T follicular helper cell (primary cell): ENCODE measurements at places on chromosomes 12 and 14.

GRCh38 chr12:27176765-27177164, 67.3 kb upstream of the STK38L start:
- no peak for DNase-seq

DNA sequence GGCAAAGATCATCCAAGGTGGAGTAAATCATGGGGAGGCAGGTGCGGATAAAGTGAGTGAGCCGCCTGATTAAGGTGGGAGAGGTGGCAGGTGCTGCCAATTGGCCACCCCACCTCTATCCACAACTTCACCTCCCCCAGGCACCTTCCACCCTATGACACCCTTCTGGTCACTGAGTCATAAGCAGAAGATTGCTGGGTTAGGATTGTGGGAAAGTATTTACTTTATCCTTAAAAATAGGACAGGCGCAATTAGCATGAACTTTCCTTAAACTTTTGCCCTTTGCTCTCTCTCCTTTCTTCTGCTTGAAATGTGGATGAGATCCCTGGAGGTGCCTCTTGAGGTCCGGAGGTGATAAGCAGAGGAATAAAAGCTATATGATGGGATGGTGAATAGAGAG, 14.9 kb upstream of the BMP4 start:
- DNase-seq: no peak

GRCh38 chr12:101826766-101827368, 3.9 kb downstream of the GNPTAB start:
- no peak for DNase-seq

DNA sequence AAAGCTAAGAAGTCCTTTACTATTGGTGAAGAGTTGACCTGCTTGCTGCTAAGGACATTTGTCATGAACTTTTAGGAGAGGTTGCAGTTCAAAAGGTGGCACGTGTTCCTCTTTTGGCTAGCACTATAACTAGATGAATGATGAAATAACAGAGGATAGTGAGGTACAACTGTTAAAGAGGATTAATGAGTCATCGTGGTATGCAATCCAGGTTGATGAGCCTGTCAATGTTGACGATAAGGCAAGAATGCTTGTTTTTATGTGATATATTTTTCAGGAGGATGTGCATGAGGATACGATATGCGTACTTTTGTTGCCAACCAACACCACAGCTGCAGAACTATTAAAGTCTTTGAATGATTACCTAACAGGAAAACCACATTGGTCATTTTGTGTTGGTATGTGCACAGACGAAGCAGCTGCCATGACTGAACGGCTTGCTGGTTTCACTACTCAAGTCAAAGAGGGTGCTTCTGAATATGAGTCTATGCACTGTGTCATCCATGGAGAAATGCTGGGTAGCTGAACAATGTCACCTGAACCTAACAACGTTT, 10.6 kb downstream of the CEP128 start:
- DNase-seq: peak; percentile 48

DNA sequence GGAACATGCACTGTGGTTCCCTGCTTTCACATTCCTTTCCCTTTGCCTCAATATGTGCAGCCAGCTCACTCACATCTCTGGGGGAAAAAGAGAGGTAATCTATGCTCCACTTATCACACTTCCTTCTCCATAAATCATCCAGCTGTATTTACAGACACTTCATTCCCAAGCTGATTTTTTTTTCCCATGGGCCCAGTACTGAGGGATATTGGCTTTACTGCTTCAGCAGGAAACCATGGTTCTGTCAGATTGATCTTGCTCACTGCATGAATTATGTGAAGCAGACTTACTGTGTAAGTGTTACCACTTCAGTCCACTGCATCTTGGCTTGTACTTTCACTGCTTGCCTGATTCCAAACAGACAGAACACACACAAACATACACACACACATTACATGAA, 555.6 kb downstream of the CCER1 start:
- DNase-seq: no peak

DNA sequence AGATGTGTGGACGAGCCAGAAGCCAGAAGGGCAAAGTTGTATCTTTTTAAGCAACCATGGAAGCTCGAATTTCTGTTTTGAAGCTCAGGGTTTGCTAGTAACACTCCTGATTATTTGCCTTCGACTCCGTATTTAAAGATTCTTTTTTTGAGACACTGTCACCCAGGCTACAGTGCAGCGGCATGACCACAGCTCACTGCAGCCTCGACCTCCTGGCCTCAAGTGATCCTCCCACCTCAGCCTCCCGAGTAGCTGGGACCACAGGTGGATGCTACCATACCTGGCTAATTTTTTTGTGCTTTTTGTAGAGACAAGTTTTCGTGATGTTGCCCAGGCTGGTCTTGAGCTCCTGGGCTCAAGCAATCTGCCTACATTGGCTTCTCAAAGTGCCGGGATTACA, 18.7 kb upstream of the OASL start:
- DNase-seq: no peak

DNA sequence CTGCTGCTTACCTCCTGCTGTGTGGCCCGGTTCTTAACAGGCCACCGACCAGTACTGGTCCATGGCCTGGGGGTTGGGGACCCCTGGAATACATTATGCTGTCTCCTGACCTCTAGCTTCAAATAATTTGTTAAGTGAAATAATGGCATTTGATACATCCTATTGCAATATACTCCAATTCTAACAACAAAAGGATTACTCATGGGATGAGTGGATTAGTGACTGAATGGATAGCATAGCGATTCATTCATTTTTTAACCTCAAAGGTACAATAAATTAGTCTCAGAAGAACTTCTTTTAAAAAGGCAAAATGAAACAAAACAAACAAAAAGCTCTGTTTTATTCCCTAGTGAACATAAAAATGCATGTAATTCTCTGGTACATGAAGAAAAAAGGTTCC, 147.9 kb upstream of the PKP2 start:
- DNase-seq: no peak

GRCh38 chr14:61553730-61554641, 141.3 kb upstream of the HIF1A start:
- DNase-seq: no peak

GRCh38 chr12:81146228-81147225, 68.6 kb downstream of the ACSS3 start:
- DNase-seq: no peak

- no peak for DNase-seq
Observed at GRCh38 chr14:93747102-93747501, 41.2 kb downstream of the PRIMA1 start.

- no peak for DNase-seq
Observed at GRCh38 chr14:21589317-21589716, 9.4 kb upstream of the OR10G3 start.

DNA sequence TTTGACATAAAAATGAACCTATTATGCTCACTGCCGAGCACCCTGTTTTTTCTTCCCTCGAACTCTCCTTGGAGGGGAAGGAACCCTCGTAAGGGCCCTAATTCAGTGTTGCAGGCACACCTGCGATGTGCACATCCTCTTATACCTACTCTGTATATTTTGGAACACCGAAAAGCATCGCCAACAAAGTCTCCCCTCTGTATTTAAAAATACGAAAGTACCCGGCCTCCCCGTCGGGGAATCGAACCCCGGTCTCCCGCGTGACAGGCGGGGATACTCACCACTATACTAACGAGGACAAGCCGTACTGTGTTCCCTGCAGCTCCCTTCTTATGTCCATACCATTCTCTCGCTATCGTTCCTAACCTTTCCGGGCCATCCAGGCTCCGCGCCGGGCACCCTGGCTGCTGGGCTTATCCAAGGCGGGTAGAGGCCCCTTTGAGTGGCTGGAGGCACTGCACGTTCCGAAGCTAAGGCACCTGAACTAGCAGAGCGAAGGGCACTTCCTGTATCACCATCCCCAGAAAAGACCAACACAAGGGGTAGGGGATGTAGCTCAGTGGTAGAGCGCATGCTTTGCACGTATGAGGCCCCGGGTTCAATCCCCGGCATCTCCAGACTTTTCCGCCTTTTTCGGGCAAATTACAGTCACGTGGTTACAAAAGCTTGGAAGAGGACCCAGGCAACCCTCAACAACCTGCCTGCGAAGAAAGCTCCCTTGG, 25.1 kb upstream of the UBC start:
- DNase-seq: peak; percentile 82

GRCh38 chr14:79475887-79476532, 735.3 kb downstream of the DIO2 start:
- DNase-seq: no peak

- no peak for DNase-seq
Observed at GRCh38 chr14:21915826-21916225, 242.2 kb upstream of the OR4E1 start.

DNA sequence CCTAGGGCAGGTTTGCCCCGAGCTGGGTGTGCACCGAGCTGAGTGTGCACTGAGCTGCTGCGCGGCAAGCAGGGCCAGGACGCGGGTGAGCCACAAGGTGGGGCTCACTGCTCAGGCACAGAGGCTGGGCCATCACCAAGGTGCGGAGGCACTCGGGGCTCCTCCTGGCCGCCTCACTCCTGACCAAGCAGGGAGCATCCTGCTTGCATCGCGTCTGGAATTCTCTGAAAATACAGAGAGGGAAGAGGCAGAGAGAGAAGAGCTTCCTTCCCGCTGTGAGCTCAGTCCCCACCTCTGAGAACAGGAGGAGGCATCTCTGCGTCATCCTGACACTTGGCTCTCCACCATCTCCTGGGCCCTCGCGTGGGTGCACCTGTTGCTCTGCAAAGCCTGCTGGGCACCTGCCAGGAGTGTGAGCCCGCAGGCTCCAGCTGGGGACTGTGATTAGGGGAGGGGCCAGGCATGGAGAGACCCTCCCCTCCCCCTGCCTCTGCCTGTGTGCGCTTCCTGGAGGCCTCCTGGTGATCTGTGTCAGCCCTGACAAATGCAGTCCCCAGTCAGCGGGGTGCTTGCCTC, 116.3 kb downstream of the GLT1D1 start:
- no peak for DNase-seq

- DNase-seq: no peak
Observed at GRCh38 chr14:44988694-44989093, 26.7 kb downstream of the TOGARAM1 start.

GRCh38 chr12:112418608-112419296, at the start of gene PTPN11:
Gene PTPN11, plus strand, starts transcription at chr12:112418947. Its CDS starts 165 bp downstream, at chr12:112419112.
- DNase-seq: peak; percentile 86

DNA sequence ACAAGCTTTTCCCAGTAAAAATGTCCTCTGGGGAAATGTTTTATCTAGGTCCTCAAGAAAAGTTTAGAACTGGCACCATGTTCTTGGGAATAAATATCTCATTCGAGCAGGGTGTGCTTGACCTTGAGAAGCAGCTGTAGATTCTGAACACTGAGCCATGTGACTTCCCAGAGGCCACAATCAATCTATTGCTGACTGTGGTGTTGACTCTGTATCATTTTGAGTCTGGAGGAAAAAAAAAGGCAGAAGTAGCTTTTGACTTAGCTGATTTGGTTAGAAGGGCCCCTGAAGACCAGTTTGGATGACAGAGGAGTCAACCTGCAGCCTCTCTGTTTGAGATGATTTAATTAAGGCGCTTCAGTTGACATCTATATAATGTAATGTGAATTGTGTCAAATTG, 592.4 kb upstream of the SEL1L start:
- DNase-seq: no peak

DNA sequence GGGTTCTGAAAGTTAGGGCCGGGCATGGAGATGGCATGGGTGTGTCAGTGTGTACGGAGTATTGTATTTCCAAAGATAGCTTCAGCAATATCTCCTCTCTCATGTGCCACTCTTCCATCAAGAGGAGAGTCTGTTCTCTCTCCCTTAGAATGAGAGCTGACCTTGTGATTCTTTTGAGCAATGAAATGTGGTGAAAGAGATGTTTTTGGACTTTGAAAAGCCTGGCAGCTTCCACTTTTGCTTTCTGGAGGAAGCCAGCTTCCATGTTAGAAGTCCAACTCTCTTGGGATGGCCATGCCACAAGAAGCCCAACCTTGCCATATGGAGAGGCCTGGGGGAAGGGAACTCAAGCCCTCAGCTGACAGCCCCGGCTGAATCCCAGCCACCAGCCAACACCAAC, 72.4 kb upstream of the GZMB start:
- no peak for DNase-seq
